AG04449 (cell line): ENCODE measurements at places on chromosomes 13 and 19.

DNA sequence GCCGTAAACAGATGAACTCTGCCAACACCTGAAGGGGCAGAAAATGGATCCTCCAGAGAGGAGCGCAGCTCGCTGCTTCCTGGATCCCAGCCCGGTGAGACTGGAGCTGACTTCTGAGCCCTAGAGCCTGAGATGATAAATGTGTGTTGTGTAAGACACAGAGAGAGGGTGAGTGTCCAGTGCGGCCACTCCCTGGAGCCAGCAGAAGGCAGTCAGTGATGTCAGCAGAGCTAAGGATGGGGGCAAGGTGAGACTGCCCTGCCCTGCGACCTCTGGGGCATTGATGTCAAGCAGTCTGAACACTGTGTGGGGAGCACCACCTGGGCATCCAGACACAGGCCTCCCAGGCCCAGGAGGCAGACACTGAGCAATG lies 9.7 kb upstream of the SLC35E1 start:
- DNase-seq: no peak

GRCh38 chr19:17209126-17210036 lies 5.8 kb upstream of the USE1 start:
- no peak for DNase-seq

GRCh38 chr13:83121896-83122295 lies 760.4 kb downstream of the SLITRK1 start:
- no peak for DNase-seq

- peak; percentile 41 for DNase-seq
Measured at GRCh38 chr13:24459234-24459633, 53.3 kb downstream of the PARP4 start.

- no peak for DNase-seq
Measured at GRCh38 chr19:16463991-16464575, 7.7 kb downstream of the EPS15L1 start.

DNA sequence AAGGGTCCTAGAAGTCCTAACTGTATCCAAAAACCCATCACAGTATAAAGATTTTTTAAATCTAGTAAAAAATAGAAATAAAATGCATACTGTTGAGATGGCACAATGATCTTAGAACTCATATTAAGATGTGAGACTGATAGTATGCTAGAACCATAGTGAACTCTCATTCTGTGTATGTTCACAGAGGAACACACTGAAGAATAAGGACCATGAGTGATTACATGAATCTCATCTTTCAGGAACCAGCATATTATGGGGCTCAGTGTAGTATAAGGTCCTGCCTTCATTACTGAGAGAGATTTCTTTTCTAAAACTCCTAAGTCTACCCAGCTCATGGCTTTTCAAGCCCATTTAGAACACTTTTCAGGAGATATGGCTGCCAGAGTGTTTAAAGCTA lies 59.8 kb upstream of the RFC3 start:
- DNase-seq: no peak

DNA sequence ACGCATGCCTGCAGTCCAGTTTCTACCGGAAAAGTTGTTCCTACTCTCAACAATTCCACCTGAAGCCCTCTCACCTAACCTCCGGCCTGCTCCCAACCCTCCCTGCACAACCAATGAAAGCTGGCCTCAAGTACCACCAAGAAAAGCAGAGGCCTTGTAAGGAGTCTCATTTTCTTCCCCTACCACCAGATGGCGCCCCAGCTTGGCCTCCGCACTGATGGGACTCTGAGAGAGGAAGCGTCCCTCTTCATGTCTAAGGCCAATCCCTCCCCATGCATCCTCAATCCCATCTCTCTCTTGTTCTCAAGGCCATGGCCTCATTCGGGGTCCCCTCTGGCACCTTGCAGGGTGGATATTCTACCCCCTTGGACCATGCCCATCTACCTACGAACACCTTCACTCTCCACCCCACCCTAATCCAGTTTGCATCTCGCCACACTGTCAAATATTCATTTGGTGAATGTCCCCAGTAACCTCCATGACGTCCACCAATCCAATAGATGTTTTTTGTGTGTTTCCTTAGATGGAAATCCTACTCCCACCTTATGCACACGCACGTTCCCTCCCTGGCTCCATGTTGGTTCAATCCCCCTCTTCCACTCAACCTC lies 412.8 kb downstream of the ZNF536 start:
- DNase-seq: no peak
